Left lung (tissue), 14 donors: ENCODE measurements at places on chromosomes 7 and 10. TPM values are rescaled to one million over a fixed set of nuclear protein-coding genes. Genes with fewer than 3 reads are reported as not detected.

FLNC gene
- total RNA-seq: 14.3 TPM

GRCh38 chr10:79367426-79368189, 20.3 kb downstream of the PPIF start:
- H3K4me3 ChIP-seq: no peak overlapping the region
- DNase-seq: no peak
- no peaks in the 10 kb centered on the region for H3K36me3 ChIP-seq
- H3K27me3 ChIP-seq: no peaks in the 10 kb centered on the region
- H3K27ac ChIP-seq: no peak overlapping the region

GRCh38 chr7:10122551-10123100, 851.0 kb upstream of the PHF14 start:
- no peak overlapping the region for H3K27ac ChIP-seq
- H3K27me3 ChIP-seq: no peaks in the 10 kb centered on the region
- H3K4me3 ChIP-seq: no peak overlapping the region

DNA sequence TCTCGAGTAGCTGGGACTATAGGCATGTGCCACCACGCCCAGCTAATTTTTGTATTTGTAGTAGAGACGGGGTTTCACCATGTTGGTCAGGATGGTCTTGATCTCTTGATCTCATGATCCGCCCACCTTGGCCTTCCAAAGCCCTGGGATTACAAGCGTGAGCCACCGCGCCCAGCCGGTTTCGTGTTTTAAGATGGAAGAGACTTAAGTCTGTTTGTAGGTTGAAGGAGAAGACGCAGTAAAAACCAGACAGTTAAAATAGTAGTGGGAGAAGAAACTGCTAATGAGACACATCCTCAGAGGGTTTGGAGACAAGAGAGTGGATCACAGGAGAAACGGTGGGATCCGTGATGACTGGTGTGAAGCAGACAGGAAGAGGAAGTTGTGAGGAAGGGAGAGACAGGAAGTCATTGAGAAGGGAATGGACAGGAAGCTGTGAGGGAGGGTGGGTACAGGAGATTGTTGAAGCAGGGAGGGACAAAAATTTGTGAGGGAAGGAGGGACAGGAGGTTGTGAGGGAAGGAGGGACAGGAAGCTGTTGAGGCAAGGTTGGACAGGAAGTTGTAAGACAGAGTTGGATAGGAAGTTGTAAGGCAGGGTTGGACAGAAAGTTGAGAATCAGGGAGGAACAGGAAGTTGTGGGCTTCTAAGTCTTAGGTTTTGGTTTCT, 115.5 kb downstream of the WDFY4 start:
- H3K27ac ChIP-seq: peak overlapping the region; percentile 92
- no peaks in the 10 kb centered on the region for H3K36me3 ChIP-seq
- peaks cover 8% of the 10 kb centered on the region for H3K4me1 ChIP-seq
- peak overlapping the region; percentile 13 for H3K4me3 ChIP-seq
- H3K27me3 ChIP-seq: no peaks in the 10 kb centered on the region

CHAT gene
- not detected for total RNA-seq

GRCh38 chr10:6986927-6987326, 406.9 kb upstream of the PRKCQ start:
- H3K36me3 ChIP-seq: no peaks in the 10 kb centered on the region
- no peak overlapping the region for H3K27ac ChIP-seq
- H3K4me1 ChIP-seq: no peaks in the 10 kb centered on the region

- H3K4me3 ChIP-seq: no peak overlapping the region
- no peak overlapping the region for H3K27ac ChIP-seq
- no peaks in the 10 kb centered on the region for H3K4me1 ChIP-seq
- H3K27me3 ChIP-seq: no peaks in the 10 kb centered on the region
- no peaks in the 10 kb centered on the region for H3K36me3 ChIP-seq
- DNase-seq: no peak
Measured at GRCh38 chr7:132464740-132465139, 111.5 kb downstream of the PLXNA4 start.

DNA sequence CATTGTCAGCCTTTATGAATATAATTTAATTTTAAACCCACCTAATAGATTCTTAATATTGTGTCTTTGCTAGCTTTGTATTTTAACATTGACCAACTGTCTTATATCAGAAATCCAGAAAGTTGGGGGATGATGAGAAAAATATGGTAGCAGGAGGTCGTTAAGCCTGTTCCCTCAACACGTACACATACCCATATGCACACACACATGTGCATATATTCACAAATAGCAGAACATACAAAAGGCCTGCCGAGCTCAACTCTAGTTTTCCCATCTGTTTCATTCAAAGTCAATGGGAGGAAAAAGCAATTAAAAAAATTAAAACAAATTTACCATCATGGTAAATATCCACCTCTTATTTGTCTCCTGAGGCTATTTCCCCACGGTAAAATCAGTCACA, 25.9 kb upstream of the PTPRZ1 start:
- no peaks in the 10 kb centered on the region for H3K36me3 ChIP-seq
- H3K4me1 ChIP-seq: no peaks in the 10 kb centered on the region
- no peak overlapping the region for H3K27ac ChIP-seq
- no peaks in the 10 kb centered on the region for H3K27me3 ChIP-seq
- DNase-seq: no peak

CALU gene
- 177 TPM for total RNA-seq

SLC26A5 gene
- 0.84 TPM for total RNA-seq

DNA sequence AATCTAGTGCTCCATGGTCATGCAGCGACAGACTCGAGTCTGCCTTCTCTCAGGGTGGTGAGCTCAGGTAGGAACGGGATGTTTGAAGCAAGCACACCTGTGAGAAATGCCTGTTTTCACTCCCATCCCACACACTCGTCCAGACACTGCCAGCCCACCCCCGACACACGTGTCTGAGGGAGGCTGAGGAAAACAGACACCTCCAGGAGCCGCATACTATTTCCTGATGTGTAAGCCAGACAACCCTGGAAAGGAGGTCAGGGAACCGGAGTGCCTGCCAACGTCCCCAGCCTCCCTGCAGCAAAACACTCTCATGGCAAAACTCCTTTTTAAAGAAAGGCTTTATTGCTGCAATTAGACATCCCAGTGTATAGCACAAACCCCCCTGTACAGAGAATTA, 80.2 kb downstream of the ALOX5 start:
- H3K4me1 ChIP-seq: no peaks in the 10 kb centered on the region
- no peaks in the 10 kb centered on the region for H3K36me3 ChIP-seq
- DNase-seq: no peak
- H3K27me3 ChIP-seq: no peaks in the 10 kb centered on the region
- no peak overlapping the region for H3K4me3 ChIP-seq

- H3K27ac ChIP-seq: no peak overlapping the region
- DNase-seq: no peak
- H3K4me1 ChIP-seq: no peaks in the 10 kb centered on the region
- no peaks in the 10 kb centered on the region for H3K36me3 ChIP-seq
- no peak overlapping the region for H3K4me3 ChIP-seq
Measured at GRCh38 chr10:52801947-52802346, 29.4 kb upstream of the MBL2 start.

DNA sequence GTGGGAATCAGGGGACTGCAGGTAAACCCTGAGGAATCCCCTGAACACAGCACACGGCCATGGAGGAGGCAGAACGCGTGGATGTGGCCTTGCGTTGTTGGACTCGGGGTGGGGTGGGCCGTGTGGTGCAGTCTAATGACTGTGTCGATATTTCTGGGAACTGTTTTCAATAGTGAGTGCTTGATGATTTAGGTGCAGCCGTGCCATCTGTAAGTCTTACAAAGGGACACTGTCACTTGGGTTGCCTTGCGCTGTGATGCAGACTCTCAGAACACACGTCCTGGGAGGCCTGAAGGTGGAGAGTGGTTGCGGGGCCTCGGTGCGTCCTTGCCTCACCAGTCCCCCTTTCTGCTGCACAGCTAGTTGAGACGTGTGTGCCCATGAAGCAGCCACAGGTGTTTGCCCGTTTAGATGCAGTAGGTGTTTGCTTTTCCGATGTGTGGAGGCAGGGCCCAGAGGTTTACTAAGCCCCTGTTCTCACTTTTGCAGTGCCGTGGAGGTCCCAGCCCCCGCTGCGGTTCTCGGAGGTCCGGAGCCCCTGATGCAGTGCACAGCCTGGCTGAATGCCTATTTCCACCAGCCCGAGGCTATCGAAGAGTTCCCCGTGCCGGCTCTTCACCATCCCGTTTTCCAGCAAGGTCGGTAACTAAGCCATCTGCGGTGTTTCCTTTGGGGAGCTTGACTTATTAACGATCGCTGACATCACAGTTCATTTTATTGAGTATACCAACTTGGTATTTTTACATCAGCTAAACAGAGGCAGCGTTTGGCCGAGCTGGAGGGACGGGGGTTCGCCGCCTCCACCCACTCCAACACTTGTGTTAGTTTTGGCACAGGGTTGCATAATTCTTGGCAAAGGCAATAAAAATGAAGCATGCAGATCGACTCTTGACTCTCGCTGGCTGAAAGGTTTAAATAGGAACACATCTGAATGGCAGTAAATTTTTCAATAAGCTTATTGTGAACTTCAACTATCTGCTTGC, 240.7 kb downstream of the MGMT start:
- H3K27ac ChIP-seq: no peak overlapping the region
- peaks cover 7% of the 10 kb centered on the region for H3K36me3 ChIP-seq
- no peak overlapping the region for H3K4me3 ChIP-seq
- H3K27me3 ChIP-seq: no peaks in the 10 kb centered on the region
- no peaks in the 10 kb centered on the region for H3K4me1 ChIP-seq
- no peak for DNase-seq

C7orf33 gene
- not detected for total RNA-seq

- H3K36me3 ChIP-seq: no peaks in the 10 kb centered on the region
- no peaks in the 10 kb centered on the region for H3K4me1 ChIP-seq
- peaks cover 3% of the 10 kb centered on the region for H3K27me3 ChIP-seq
Measured at GRCh38 chr10:100128951-100129350, 47.3 kb upstream of the CPN1 start.

GRCh38 chr7:136016649-136017395, 39.7 kb upstream of the MTPN start:
- no peak overlapping the region for H3K27ac ChIP-seq
- H3K36me3 ChIP-seq: no peaks in the 10 kb centered on the region

DNA sequence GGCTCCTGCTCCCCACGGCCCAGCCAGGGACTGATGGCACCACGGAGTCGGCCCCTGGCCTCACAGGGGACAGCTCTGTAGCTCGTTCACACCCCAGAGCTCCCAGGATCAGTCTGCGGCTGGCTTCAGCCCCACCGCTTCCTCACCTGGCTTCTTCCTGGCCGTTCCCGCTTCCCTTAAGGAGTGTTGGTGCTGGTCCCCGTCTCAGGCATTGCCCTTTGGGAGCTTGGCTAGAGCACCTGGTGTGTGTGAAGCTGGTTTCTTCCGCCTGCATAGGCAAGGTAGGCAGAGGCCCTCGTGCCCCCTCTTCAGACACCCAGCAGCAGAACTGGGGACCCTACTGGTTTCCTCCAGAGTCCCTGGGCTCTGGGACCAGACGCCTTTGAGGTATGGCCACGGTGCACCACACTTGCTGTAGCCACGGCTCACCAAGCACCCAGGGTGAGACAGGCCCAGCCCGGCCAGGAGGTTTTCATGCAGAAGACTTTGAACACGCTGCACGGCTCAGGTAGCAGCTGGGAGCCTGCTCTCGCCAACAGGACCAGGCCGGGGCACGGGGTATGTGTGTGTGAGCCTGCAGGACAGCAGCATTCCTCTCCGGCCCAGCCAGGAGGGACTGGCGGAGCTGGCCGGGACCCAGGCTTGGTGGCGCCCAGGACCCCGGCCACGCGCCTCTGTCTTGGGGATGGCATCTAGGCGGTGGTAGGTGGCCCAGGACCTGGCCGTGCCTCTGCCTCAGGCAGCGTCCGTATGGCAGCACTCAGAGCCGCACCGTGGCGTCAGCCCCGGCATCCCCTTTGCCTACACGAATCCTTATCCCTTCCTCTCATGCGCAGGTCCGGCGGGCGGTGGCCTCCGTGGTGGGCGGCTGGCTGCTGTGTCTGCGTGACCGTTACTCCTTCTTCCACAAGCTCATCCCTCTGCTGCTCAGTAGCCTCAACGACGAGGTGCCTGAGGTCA, 13.2 kb upstream of the PRKAR1B start:
- no peak overlapping the region for H3K27ac ChIP-seq
- no peak for DNase-seq
- H3K36me3 ChIP-seq: no peaks in the 10 kb centered on the region
- no peaks in the 10 kb centered on the region for H3K4me1 ChIP-seq
- no peaks in the 10 kb centered on the region for H3K27me3 ChIP-seq

SLC16A12 gene
- total RNA-seq: 1.5 TPM

DNA sequence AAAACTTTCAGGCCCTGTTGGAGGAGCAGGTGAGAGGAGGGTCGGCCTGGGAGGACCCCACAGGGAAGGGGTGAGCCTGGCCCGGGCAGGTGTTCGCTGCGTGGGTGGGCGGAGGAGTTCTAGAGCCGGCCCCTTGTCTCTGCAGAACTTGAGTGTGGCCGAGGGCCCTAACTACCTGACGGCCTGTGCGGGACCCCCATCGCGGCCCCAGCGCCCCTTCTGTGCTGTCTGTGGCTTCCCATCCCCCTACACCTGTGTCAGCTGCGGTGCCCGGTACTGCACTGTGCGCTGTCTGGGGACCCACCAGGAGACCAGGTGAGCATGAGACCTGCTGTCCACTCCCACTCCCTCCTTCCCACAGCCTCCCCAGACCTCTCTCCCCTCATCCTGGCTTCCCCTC, 5.6 kb downstream of the ZNHIT1 start:
- H3K27ac ChIP-seq: no peak overlapping the region
- no peak overlapping the region for H3K4me3 ChIP-seq
- no peak for DNase-seq
- H3K4me1 ChIP-seq: peaks cover 26% of the 10 kb centered on the region
- H3K36me3 ChIP-seq: no peaks in the 10 kb centered on the region

GRCh38 chr10:116254422-116255155, 18.4 kb downstream of the GFRA1 start:
- peak; percentile 71 for DNase-seq
- no peaks in the 10 kb centered on the region for H3K4me1 ChIP-seq
- H3K36me3 ChIP-seq: no peaks in the 10 kb centered on the region
- H3K27me3 ChIP-seq: no peaks in the 10 kb centered on the region
- no peak overlapping the region for H3K4me3 ChIP-seq

DNA sequence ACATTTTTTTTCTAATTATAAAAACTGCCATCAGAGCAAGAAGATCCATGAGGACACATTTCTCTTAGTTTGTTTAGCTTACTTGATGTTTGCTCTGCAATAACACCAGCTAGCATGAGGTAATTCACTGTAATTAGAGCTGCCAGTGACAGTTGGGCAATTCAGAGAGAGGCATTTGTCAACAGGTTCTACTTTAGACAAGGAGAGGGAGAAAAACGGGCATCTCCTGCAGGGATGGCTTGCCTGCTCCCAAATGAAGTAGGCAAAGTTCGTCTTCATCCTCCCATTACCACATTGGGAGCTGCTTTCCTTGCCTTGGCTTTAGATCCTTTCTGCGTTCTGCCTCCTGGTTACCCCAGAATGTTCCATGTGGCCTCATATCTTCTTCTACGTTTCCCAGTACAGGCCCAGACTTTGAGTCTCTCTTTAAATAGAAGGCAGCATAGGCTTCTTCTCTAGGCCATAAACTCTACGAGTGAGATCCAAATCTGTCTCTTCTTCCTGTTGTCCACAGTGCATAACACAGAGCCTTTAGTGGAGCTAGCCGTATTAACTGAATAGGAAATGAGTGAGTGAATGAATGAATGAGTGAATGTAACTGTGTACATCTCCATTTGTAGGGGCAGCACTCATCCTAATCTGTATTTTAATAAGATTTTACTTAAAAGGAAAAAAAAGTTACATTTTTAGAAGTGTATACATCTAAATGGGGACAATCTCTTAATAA, 21.2 kb downstream of the ASB15 start:
- H3K27me3 ChIP-seq: no peaks in the 10 kb centered on the region
- no peaks in the 10 kb centered on the region for H3K36me3 ChIP-seq
- no peak overlapping the region for H3K27ac ChIP-seq
- no peaks in the 10 kb centered on the region for H3K4me1 ChIP-seq
- DNase-seq: peak; percentile 20

- no peak for DNase-seq
- H3K4me3 ChIP-seq: no peak overlapping the region
- no peaks in the 10 kb centered on the region for H3K36me3 ChIP-seq
- H3K27me3 ChIP-seq: no peaks in the 10 kb centered on the region
Measured at GRCh38 chr7:105779856-105780780, 96.3 kb downstream of the ATXN7L1 start.

TCAF2 gene
- total RNA-seq: 3.0 TPM
